ENCODE measurements at places on chromosomes 3 and 15.

DNA sequence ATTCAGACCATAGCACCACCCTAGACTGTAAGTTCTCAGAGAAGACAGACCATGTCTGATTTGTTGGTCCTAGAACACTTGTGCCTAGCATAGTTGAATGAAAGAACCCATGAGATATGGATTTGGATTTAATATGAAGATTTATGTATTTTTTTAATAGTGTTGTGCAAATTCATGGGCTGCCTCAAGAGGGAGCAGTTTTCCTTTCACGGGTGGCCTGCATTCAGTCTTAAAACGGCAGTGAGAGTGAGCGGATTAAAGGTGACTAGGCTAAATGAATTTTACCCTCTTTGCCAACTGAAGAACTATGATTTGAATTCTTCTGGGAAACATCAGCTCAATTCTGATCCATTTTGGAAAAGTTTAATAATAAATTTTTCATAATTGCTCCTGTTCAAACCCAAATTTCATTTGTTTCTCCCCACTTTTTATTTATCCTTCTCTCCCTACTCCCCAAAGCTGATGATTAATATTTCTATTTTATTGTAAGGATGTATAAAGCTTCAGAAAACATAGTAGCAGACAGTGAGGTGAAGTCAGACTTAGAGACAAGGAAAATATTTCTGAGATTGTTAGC lies 67.3 kb downstream of the MORC1 start:
- no peak for DNase-seq

DNA sequence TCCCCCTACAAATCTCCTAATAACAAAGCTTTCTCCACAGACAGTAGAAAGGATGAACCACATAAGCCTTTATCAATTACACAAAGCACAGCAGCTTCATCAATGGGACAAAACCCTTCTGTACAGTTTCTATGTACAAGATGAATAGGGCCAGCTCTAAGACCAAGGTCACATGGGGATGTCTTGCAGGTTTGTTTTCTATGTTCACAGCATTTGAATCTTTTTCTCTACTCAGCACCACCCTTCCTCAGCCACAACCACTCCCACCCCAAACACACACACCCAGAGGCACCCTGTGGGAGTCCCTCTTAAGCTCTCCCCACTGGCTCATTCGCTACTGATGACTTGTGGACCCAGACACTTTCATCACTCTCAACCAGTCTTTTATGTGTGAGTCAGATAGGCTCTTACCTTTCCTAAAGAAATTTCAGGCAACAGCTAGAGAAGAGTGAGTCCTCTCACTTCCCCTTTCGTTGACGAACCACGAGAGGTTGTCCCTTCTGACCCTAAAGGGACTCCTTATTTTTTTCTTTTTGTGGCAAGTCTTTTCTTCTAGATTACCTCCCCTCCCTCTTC lies 57.9 kb downstream of the ARHGAP31 start:
- no peak for DNase-seq

- DNase-seq: no peak
Observed at GRCh38 chr3:18079739-18080138, 337.3 kb upstream of the TBC1D5 start.

GRCh38 chr15:82064824-82065223 lies 19.0 kb upstream of the MEX3B start:
- DNase-seq: no peak

DNA sequence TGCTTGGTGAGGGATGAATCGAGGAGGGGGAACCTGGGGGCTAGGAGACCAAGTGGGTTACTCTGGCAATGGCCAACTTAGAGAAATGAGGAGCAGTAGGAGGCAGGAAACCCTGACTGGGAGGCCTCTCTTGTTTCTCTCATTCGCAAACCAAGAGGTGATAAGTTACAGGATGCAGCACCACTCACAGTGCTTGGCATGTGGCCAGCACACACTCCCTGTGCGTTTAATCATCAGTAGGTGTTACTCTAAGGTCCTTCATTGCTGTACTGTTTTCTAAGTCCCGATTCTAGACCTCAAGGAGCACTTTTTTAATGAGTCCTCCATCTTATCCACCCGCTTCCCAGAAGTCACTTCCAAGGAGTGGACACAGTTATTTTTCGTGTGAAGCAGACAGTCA lies 314.1 kb upstream of the TRIM42 start:
- DNase-seq: no peak

- DNase-seq: no peak
Observed at GRCh38 chr3:136277115-136277514, 27.0 kb downstream of the PCCB start.

GRCh38 chr3:194872669-194872977 lies 186.9 kb downstream of the FAM43A start:
- no peak for DNase-seq

- no peak for DNase-seq
Observed at GRCh38 chr3:21662403-21662802, 88.6 kb downstream of the ZNF385D start.

DNA sequence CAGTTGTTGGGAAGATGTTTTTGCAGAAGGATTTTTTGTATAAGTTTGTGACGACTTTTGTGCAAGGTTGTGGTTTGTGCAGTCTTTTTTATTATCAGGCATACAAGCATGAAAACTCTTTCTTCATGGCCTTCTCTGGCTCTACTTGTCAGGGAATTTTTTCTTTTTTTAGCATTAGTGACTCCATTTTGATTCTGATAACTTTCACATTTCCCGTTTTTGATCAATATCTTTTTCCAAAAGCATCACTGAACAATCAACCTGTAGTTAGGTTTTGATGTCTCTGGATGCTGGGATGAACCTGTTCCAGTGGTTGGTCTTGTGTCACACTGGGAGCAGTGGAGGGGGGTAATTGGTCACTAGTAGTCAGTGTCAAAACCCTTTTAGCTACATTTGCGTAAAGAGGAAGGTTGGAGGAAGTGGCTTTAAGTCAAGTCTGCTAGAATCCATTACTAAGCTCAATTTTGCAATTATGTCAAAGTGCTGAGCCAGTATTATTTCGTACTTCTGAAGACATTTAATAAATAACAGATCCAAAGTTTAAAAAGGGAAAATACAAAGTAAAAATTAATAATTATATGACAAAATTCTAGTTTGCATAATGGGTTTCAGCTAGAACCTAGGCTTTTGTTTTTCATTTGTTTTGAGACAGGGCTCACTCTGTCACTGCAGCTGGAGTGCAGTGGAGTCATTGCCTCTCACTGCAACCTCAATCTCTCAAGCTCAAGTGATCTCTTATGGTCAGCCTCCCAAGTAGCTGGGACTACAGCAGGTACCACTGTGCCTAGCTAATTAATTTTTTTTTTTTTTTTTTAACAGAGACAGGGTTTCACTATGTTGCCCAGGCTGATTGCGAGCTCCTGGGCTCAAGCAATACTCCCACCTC lies 18.8 kb upstream of the CFAP161 start:
- no peak for DNase-seq

DNA sequence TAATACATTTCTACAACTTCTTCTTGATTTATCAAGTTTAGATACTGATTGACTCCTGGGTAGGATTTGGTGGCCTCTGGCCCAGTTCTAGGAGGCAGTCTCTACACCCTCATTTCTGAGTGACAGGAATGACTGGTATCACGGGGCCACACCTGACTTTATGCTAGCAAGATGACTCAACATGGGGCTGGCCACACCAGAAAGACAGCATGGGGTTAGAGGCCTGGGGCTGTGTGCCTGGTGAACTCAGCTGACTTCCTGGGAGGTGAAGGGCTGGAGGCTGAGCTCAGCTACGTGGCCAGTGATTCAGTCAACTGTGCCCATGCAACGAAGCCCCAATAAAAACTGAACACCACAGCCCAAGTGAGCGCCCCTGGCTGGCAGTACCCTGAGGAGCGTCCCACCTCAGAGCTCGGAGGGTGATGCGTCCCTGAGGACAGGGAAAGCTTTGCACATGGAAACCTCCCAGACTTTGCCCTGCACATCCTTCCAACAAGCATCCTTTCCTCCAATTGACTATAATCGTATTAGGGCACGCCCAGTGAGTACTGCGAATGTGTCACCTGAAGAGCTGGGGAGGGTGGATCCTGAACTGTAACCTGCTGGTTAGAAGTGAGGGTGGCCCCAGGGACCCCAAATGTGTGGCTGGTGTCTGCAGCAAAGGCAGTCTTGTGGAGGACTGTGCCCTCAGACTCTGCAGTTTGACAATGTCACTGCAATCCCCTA lies 57.2 kb downstream of the NIPA2 start:
- no peak for DNase-seq

- no peak for DNase-seq
Observed at GRCh38 chr3:10333349-10333650, 12.4 kb upstream of the SEC13 start.

DNA sequence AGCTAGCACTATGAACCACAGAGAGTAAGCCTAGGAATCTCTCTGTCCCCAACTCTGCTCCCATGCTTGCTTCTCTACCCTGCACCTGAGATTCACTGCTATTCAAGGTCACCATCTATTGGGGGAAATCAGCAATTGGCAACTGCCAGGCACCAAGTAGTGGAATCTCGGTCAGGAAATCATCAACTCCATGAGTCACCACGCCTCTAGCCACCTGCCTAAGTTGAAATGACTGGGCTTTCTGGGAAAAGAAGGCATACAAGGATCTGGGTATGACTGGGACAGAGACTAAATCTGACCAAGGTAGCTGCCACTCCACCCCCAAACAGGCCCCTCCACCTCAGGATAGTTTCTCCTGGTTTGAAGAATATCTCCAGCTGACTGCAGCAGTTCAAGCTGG lies 464.1 kb upstream of the CBLB start:
- no peak for DNase-seq

DNA sequence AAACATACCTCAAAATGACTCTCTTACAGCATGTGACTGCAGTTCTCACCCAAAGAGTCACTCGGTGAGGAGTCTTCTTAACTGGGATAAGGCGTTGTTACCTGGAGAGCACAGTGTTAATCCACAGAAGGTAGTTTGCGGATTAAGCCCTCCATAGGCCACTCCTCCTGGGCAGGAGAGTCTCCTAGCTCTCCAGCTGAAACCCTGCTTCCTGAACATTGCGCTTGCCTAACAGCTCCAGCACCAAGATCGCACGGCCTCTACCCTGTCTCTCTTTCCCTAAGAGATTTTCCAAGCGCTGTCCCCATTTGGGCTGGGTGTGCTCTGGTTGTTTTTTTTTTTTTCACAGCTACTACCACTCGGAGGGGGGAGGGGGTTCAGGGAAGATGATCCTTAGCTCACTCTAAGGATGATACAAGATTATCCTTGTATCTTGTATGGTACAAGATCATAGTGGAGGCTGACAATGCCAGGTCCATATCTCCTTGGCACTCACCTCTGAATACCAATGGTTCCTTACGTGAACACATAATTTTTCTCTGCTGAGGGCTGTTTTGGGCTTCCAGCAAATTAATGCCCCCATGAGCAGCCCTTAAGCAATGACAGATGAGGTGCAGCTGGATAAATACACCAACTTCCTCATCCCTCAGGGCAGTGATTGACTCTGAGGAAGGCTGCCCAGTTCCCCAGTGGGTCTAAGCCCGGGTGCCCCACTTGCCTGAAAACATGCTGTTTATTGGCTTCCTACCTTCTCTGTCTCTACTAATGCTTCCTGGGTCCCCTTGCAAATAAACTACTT lies 185.2 kb upstream of the TSC22D2 start:
- DNase-seq: no peak

DNA sequence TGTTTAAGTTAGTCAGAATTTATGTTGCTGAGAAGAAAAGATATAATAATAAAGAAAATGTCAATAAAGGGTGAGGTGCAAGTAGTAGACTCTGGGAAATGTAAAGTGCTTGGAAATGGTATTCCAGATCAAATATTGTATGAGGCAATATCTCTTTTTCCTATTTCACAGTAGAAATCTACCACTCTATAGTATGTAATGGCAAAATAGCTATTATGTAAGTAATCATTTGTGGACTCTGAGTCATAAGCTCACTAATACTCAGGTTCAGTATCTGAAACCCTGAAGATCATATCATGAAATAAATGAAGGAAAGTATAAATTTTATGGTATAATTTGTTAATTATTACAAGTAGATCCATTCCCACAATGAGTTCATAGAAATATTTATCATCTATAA lies 322.1 kb downstream of the PYDC2 start:
- no peak for DNase-seq

GRCh38 chr3:33664195-33664594 lies 53.9 kb downstream of the CLASP2 start:
- DNase-seq: no peak

DNA sequence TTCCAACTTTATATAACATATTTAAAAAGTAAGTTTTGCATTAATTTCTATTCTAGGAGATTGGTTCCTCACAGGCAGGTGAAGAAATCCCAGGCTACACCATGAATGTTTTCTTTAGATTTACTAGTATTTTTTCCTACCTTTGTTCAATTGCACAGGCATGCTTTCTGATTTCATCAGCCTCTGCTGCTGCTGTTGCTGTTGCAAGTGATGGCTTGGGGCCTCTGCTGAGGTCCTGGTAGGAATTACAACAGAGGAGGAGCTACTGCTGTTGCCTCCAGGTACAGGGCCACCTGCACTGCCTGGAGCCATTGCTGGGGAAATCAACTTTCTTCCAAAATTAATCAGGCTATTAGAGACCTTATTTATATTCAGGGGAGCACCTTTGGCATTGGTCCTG lies 353.3 kb downstream of the PLCL2 start:
- no peak for DNase-seq

DNA sequence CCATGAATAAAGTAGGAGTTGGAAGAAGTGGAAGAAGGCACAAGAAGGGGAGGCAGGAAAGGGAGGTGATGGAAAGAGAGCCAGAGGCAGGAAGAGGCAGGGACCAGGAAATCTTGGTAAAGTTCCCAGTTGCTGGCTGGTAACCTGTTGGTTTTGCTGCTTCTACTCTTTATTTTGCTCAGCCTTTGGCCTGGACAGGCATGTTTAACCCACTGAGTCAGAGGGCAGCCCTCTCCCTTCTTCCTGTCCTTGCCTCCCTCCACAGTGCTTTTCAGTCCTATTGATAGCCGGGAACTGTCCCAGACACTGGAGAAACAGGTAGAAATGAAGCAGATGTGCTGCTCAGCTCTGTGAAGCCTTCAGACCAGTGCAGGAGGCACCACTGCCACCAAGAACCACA lies 43.4 kb upstream of the APEH start:
- DNase-seq: no peak

DNA sequence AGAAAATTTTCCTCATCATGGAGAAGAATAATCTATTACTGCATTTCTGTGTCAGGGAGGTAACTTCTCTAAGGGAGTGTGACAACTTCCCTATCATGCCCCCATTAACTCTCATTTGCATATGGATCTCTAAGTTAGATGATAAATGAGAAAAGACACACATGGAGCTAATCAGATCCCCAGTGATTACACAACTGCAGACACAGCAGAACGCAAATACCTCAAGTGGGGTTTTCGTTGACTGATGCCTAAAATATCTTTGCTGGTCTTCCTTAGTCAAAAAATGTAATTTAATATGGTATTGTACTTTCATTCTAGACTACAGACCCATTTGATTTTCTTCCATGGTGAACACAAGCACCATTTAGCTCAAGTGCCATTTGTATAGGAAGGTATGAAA lies 630.5 kb downstream of the TBL1XR1 start:
- no peak for DNase-seq

Measured in amniotic stem cell (primary cell).